ENCODE measurements at places on chromosomes 7 and 10.

- no peak for DNase-seq
Observed at GRCh38 chr10:131849591-131850382, 51.0 kb upstream of the PPP2R2D start.

- no peak for DNase-seq
Observed at GRCh38 chr10:131788386-131788785, 112.4 kb upstream of the PPP2R2D start.

DNA sequence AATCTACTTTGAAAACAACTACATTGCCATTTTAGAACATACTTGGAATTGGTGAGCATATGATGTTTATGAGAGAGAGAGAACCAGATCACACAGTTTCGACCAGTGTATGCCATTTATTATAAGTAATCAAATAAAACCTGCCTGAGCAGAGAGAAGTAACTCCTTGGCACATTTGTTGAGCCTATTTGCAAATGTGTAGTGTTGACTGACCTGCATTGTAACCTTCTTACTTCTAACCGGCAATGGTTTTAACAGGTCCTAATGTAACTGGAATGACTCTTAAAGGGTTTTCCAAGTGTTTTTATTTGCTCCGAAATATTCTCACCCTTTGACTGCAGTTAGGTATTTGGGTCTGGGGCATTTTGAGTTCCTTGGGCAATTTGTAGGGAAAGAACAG lies 167.6 kb downstream of the POU6F2 start:
- DNase-seq: no peak

DNA sequence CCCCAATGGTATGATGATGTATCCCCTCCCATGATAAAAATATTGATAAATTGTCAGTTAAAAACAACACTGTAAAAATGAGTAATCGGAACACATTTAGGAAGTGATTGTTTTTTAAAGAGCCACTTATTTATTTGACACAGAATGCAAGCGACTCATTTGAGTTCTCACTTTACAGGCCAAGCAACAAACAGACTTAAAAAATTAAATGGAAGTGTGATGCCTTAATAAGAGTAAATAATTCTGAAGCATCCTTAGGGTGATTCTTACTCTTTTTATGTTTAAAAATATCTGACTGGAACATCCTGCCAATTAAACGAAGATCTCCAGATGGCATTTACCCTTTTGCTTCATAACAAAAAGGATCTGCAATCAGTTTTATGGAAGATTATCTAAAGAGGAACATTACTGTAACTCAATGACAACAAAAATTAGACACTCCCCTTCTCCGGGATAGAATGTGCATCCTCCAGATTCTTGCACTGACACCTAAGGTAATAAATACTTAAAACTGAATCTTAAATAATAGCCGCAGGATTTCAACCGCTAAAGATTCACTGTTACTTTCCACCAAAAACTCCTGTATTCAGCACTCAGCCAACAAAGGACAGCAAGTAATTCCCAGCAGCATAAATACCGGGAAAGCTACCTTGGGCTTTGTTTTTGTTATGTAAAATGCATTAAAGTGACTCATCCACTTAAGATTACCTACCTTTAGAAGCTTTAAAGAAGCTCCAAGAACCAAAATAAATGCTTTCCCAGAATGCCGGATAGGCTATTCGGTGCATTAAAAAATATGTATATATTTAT lies 1.7 kb downstream of the CACNA2D1 start:
- DNase-seq: no peak

DNA sequence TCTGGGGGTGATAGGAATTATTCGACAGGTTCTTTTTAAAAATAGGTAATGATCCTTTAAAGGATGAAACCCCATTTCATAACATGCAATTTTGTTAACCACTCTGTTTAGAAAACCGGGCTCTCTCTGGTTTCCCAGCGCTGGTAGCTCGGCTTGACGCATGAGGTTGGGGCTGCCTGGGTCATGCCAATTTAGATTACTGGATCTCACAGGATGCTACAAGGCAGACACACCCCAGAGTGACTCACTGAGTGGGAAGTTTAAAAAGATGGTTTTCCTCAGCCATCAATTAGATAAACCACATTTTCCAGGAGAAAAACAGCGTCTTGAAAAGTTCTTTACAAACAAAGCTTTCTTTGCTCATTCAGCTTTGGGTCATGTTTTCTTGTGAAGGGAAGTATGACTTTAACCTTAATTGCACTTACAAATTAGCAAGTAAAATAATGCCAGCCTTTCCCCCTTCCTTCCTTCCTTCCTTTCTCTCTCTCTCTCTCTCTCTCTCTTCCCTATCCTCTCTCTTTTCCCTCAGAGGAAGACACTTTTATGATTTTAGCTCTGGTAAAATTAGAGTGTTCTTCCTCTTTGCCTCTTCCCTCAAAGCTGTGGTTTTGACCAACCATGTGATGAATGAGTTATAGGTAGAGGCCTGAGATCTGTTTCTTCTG lies 99.8 kb downstream of the EPDR1 start:
- no peak for DNase-seq

DNA sequence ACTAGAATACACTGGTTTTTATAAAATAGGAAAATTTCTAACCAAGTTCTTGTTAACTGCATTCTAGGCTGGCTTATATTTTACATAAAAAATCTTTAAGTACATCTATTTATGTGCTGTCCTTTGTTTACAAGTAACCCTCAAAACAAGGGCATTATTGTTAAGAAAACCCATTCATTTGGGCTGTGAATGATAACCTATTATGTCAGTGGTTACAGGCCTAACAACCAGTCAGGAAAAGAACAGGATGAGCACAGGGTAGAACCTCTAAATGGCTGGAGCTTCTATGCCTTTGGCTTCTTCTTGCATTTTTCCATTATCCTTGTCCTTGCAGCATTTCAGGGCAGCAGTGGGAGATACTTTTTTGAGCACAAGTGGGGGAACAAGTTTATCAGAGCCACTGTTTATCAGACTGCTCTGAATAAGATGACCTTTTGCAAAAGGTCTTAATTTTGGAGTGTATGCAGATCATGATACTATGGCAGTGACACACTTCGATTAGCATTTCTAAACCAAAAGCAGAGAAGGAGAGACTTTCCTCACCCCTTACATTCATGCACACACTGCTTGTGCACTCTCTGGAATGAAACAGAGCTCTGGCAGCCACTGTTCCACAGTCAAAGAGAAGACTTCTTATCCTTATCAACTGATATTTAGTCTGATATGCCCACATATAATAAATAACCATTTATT lies 10.9 kb downstream of the GPR37 start:
- no peak for DNase-seq

DNA sequence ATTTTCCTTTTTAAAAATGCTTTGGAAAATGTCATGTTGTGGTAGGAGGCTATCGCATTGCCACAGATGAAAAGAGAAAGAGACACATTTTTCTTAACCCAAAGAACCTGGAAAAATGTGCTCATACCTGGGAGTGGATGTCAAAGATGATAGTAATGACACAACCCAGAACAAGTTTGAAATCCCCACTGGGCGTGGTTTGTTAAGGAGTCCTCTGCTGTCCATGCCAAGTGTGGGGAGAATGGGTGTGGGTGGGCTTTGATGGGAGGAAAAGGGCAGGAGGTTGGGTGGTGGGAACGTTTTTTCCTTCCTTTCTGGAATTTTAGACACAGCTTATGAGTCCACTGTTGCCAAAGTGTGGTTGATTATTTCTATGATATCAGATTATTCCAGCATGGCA lies 10.9 kb downstream of the OPTN start:
- DNase-seq: no peak

DNA sequence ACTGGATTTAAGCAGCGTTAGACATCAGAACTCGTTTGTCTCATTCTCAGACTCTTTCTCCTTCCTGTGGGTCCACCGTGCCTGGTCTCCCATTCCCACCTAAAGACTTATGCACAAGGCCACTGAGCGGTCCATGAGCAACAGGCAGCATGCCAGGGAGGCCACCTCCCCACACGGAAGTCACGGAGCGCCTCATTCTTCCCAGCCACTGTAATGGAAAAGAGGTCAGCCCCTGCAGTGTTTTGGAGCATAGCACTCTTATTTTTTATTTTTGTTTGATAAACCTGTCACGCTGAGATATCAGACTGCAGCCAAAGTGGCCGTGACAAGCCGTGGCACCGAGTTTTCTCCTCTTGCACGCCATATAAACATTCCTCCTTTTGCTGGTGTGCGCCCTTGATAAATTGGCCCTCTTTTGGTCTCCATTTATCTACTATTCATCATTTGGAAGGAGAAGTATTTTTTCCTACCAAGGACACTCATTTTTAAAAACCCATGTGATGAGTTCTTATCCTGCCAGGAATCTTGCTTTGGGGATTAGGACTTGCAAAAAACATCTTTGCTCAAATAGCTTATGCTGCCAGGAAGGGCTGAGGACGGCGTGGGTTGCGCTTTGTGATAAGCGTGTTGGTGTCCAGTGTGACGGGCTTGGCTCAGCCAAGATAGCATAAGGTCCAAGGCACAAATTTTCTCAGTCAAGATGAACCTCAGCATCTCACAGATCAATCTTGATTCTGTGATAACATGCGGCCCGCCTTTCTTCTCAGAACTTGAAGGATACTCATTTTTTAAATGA lies 206.0 kb downstream of the CCDC3 start:
- DNase-seq: no peak

- no peak for DNase-seq
Observed at GRCh38 chr7:42351316-42351935, 114.4 kb upstream of the GLI3 start.

GRCh38 chr7:117350027-117350426 lies 27.2 kb upstream of the WNT2 start:
- no peak for DNase-seq

DNA sequence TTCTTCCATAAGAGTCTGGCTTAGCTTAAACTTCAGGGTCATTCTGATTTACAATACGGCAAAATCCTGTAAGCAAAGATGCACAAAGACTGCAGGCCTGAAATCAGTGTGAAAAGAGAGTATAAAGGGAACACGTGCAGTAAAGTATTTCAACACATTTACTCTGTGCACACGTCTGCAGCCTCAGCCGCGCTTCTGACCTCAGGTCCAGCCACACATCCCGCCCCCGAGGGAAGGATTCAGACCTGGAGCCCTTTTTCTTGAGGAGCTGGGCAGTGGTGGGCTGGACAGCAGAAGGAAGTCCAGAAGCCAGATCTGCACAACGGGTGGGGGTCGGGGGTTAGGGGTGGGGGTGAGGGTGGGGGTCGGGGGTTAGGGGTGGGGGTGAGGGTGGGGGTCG lies 58.9 kb upstream of the FAM20C start:
- no peak for DNase-seq

GRCh38 chr10:73946253-73947145 lies 35.6 kb downstream of the PLAU start:
- no peak for DNase-seq

DNA sequence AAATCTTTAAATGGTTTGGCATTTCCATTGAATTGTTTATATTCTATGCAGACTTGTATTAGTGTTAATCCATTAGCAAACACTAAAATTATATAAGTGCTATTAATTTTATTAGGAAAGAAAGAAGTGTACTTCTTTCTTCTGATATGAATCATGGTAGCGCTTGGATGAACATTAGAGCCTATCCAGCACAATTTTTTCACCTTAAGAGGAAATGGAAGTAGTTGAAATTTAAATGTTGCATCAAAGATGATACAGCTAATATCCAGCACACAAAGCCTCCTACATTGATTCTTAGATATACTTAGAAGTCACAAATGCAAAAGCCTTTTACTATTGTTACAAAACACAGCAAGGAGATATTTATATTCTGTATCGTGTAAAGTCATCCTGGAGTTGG lies 174.5 kb downstream of the AHR start:
- DNase-seq: no peak

DNA sequence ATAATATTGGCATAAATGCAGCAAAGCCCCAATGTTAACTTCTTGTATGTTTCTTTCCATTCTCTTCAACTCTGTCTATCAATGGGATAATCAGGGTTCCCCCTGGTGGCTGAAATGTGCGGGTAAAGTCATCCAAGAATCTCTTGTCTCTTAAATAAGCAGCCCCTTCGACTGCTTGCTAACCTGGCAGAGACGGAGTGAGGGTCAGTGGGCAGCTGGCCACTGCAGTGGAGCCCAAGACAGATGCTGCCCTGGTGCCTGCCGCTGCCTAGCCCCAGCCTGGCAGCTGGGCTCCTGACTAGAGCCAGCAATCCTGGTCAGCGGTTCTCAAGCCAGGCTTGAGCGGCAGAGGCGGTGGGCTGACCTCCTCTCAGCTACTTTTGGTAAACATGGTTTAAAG lies 248.9 kb downstream of the COBL start:
- DNase-seq: peak; percentile 63

GRCh38 chr10:45063591-45064231 lies 63.0 kb downstream of the ZNF22 start:
- DNase-seq: no peak

DNA sequence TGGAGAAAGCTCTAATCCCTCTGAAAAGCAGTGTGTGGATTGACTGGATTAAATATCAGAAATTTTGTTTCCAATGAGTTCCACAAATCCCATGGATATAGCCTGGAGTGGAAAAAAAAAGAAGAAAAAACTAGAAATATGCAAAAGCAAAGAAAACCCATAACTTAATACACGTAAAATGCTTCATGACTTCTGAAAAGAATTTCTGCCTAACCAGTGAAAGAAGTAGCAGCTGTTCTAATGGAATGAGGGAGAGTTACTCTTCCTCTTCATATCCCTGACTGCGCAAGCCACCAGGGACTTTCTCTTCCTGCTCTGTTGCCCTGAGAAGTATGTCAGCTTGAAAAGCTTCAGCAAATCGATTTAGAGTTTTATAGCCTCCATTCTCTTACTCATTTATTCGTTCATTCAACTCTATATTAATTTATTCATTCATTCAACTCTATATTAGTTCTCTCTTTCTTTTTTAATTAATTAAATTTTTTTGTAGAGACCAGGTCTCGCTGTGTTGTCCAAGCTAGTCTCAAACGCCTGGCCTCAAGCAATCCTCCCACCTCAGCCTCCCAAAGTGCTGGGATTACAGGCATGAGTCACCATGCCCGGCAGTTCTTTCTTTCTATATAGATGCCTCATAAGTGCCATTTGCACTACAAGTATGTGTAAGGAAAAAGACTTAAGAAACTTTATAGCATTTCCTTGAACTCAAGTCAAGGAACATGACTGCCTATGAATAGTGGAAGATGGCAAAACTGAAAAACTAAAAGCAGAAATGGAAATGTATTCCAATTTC lies 447.3 kb upstream of the NRP1 start:
- DNase-seq: no peak

DNA sequence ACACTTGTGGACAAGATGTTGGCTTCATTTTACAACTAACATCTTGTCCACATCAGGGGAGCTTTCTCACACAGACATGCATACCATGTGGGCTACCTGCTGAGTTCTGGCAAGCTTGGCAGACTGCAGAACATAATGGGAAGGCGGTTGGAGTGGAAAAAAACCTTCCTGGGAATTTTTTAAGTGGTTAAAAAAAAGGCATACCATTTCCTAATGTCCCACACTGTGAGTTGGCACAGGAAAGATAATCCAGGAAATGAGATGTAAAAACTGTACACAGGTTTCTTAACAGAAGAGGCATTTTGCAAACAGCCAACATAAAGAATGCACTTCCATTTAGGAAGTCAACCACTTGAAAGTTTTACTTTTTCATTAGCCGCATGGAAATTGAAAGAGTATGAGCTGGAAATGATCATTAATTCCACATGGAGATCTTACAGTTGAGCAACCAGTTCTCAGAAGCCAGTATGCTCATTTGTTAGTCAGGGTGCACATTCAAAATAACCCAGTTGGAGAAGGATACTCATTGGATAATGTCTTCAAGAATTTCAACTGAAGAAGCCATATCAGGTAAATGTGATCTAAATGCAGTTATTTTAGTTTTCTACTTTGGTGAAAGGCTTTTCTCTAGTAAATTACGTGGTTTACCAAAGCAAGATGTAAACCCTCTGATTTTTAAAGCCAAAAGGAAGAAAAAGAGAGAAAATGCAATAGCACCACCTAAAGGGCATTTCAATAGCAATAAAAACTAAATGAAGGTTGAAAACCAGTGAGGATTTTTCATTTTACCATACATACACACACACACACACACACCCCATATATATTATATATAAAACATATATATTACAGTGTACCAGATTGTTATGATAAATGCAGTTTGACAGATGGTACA lies 194.0 kb downstream of the TAX1BP1 start:
- no peak for DNase-seq

Data from stimulated activated CD8-positive, alpha-beta memory T cell treated with anti-CD3 and anti-CD28 coated beads, Interleukin-4, amount 100 ng/mL, for 48 hours (primary cell).